ENCODE measurements at places on chromosomes 13 and 19. TPM values are rescaled to one million over a fixed set of nuclear protein-coding genes. Genes with fewer than 3 reads are reported as not detected.

The LDLR gene
- total RNA-seq = 76.8 TPM

- no peak for DNase-seq
These were observed 11.8 kb downstream of the PPP1R37 start for GRCh38 chr19:45104658-45105349.

- DNase-seq = no peak
These were observed 27.9 kb upstream of the GPR183 start for GRCh38 chr13:99335087-99335486.

DNA sequence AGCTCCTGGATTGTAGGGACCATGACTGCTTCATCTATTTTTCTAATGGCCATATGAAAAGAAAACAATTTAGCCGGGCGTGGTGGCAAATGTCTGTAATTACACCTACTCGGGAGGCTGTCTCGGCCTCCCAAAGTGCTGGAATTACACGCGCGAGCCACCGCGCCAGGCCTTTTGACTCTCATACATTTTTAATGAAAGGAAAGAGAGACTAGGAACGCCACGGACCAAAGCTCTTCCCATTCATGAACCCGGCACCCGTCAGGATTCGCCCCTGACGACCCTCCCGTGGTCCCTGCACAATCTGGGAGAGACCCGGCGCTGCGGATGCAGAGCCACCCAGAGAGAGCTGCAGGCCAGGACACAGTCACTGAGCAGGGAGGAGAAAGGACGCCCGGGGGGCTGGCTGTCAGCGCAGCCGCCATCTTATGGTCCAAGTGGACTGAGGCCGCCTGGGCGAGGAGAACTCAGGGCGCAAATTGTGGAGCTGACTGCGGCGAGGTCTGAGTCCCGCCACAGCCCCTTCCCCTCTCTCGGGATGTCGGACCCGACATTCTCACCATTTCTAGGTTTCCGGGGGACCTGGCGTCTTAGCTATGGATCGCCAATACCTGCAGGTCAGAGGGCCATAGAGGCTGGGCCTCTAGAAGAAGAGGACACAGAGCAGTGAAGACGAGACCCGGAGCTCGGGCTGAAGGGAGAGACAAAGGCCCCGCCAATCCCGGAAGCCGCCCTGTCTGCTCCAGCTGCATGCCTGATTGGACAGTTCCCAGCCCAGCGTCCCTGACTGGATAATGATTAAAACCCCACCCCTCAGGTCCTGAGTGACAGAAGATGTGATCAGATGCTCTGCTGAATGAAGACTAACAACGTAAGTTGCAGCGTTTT lies at the start of gene ZNF681:
Gene ZNF681, minus strand, starts transcription at position 705 of the 888 bp plus-strand sequence. Its CDS starts 142 bp downstream, at position 563.
- peak; percentile 95 for DNase-seq

The ZNF681 gene
- total RNA-seq = 2.5 TPM

The LILRA6 gene
- total RNA-seq = not detected

The LILRB3 gene
- total RNA-seq = not detected

- no peak for DNase-seq
These were observed 431.2 kb downstream of the FOXO1 start for GRCh38 chr13:40235160-40235796.

DNA sequence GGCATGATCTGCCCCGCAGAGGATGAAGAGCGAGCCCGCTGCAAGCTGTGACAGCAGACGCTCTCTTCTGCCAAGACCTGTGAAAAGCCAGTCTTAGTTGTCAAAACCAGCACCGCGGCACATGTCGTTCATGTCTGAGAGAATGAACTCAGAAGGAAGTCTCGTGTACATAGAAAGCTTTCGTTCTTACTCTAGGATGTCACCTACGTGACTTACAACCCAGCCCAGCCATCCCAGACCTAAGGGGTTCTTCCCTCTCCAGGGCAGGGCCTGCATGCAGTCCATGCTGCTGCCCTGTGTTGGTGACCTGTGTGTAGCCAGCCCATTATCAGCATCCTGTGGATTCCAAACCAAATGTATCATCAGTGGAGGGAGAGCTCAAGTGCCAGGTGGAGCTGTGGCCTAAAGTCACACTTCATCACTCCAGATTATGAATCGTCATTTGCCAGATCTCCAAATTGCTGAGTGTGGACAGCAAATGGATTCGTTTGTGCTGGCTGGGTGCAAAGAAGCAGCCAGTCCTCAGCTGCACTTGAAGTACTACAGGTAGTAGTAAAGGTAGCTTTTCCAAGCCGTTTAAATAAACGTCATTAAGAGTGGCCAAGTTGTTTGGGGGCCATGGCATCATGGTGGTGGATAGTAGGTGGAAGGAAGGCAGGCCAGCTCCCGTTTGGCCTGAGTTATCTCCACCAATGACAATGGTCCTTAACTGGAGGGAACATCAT lies 73.9 kb upstream of the GPR183 start:
- DNase-seq = no peak
